ENCODE measurements at places on chromosomes 11 and 22. TPM values are rescaled to one million over a fixed set of nuclear protein-coding genes. Genes with fewer than 3 reads are reported as not detected.

The IGSF9B gene
- total RNA-seq: 91.8 TPM

The FAM180B gene
- 0.19 TPM for total RNA-seq

The KDM4E gene
- total RNA-seq: not detected

The TRIM48 gene
- total RNA-seq: not detected

The CDC45 gene
- 121 TPM for total RNA-seq

The JHY gene
- total RNA-seq: 1.1 TPM

The OR2AT4 gene
- total RNA-seq: not detected

The FLRT1 gene
- total RNA-seq: not detected

The PPP1R14B gene
- 284 TPM for total RNA-seq

The CDKN1C gene
- total RNA-seq: 2.0 TPM

The ART1 gene
- total RNA-seq: not detected

The OR4D5 gene
- not detected for total RNA-seq

The TCF20 gene
- 85.4 TPM for total RNA-seq

The BEST1 gene
- total RNA-seq: not detected

The USP2 gene
- 0.35 TPM for total RNA-seq

DNA sequence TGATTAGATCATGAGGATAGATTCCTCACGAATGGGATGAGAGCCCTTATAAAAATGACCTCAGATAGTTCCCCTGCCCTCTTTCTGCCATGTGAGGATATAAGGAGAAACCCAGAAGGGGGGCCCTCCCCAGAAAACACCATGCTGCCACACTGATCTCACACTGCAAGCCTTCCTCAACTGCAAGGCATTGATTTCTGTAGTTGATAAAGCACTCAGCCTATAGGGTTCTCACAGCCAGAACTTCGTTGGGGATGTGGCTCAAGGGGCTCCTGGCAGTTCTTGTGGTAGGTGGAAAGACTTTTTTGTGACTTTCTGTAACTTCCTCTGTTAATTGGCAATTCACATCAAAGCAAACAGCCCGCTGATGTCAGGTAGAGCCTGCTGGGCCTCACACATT, 108.9 kb downstream of the CD44 start:
- peaks cover 7% of the 10 kb centered on the region for H3K36me3 ChIP-seq
- peaks cover 5% of the 10 kb centered on the region for H3K27me3 ChIP-seq
- H3K4me3 ChIP-seq: no peak overlapping the region
- DNase-seq: no peak
- H3K27ac ChIP-seq: no peak overlapping the region

GRCh38 chr22:24928322-24928721, 18.2 kb downstream of the LHFPL7 start:
- H3K27ac ChIP-seq: no peak overlapping the region
- DNase-seq: no peak
- no peak overlapping the region for H3K4me3 ChIP-seq
- peaks cover 27% of the 10 kb centered on the region for H3K27me3 ChIP-seq
- H3K4me1 ChIP-seq: no peaks in the 10 kb centered on the region

DNA sequence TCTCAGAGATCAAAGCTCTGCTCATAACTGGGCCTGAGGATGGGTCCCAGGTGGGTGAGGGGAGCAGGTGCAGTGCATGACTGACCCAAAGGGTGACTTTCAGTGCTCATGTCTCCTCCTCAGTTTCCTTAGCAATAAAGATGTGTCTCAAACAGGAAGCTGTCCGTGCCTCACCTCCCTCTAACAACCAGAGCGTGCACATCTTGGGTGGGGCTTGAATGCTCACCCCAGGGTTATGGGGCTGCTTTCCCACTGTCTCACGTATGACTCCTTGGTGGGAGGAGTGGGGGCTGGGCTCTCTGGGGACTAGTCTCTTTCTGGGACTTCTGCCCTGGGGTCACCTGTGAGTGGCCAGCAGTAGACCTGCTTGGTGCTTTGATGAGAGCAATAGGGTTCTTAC, 53.9 kb upstream of the PHOX2A start:
- no peak overlapping the region for H3K4me3 ChIP-seq
- peaks cover 4% of the 10 kb centered on the region for H3K4me1 ChIP-seq
- no peak for DNase-seq
- no peak overlapping the region for H3K27ac ChIP-seq
- peaks cover 11% of the 10 kb centered on the region for H3K36me3 ChIP-seq
- H3K27me3 ChIP-seq: no peaks in the 10 kb centered on the region

DNA sequence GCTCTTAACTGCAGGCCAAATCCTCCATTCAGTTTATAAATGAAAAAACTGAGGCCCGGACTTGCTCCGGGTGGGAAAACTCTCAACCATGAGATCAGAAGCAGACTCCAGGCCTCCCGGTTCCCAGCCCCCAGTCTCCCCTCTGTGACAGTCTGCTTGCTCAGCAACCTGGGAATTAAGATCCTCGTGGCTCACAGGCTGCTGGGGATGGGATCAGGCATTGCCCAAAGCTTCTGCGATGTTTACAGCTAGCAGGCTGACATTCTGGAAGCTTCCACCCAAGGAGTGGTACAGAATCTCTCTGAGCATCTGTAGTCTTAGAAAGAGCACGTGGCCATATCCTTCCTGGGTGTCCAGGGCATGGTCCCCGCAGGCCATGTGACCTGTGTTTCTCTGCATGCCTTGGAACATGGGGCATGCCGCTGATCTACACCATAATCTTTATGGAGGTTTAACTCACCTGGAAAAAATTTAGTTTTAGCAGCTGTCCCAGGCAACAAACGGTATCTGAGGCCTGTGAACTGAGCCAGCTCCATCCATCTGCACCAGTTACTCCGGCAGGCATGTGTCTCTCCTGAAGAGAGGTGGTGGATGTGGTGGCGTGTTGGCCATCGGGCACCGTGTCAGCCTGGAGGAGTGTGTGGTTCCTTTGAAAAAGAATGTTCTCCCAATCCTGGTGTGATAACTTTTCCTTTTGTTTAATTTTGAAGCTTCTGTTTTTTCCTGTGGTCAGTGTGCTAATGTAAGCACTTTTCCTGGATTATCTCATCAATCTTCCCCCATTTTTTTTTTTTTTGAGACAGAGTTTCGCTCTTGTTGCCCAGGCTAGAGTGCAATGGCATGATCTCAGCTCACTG, 7.9 kb downstream of the FBLN1 start:
- H3K27me3 ChIP-seq: peaks cover 3% of the 10 kb centered on the region
- no peaks in the 10 kb centered on the region for H3K36me3 ChIP-seq
- no peaks in the 10 kb centered on the region for H3K4me1 ChIP-seq
- H3K4me3 ChIP-seq: no peak overlapping the region
- H3K27ac ChIP-seq: no peak overlapping the region

GRCh38 chr11:59770319-59770718, 15.1 kb downstream of the STX3 start:
- no peak for DNase-seq
- H3K4me3 ChIP-seq: no peak overlapping the region
- peak overlapping the region; percentile 57 for H3K27ac ChIP-seq

- no peaks in the 10 kb centered on the region for H3K27me3 ChIP-seq
- H3K27ac ChIP-seq: peak overlapping the region; percentile 41
- H3K36me3 ChIP-seq: peaks cover 58% of the 10 kb centered on the region
- H3K4me3 ChIP-seq: no peak overlapping the region
- H3K4me1 ChIP-seq: peaks cover 11% of the 10 kb centered on the region
Measured at GRCh38 chr11:20397281-20397680, 9.8 kb downstream of the PRMT3 start.

- no peak overlapping the region for H3K27ac ChIP-seq
- no peak for DNase-seq
- no peaks in the 10 kb centered on the region for H3K36me3 ChIP-seq
- no peak overlapping the region for H3K4me3 ChIP-seq
- H3K27me3 ChIP-seq: peaks cover 2% of the 10 kb centered on the region
- no peaks in the 10 kb centered on the region for H3K4me1 ChIP-seq
Measured at GRCh38 chr11:94089341-94089740, 39.3 kb upstream of the PANX1 start.

GRCh38 chr22:20242393-20243175, 25.5 kb downstream of the RTN4R start:
- DNase-seq: no peak
- H3K36me3 ChIP-seq: no peaks in the 10 kb centered on the region
- peak overlapping the region; percentile 72 for H3K4me3 ChIP-seq
- H3K27me3 ChIP-seq: no peaks in the 10 kb centered on the region
- H3K4me1 ChIP-seq: peaks cover 24% of the 10 kb centered on the region

DNA sequence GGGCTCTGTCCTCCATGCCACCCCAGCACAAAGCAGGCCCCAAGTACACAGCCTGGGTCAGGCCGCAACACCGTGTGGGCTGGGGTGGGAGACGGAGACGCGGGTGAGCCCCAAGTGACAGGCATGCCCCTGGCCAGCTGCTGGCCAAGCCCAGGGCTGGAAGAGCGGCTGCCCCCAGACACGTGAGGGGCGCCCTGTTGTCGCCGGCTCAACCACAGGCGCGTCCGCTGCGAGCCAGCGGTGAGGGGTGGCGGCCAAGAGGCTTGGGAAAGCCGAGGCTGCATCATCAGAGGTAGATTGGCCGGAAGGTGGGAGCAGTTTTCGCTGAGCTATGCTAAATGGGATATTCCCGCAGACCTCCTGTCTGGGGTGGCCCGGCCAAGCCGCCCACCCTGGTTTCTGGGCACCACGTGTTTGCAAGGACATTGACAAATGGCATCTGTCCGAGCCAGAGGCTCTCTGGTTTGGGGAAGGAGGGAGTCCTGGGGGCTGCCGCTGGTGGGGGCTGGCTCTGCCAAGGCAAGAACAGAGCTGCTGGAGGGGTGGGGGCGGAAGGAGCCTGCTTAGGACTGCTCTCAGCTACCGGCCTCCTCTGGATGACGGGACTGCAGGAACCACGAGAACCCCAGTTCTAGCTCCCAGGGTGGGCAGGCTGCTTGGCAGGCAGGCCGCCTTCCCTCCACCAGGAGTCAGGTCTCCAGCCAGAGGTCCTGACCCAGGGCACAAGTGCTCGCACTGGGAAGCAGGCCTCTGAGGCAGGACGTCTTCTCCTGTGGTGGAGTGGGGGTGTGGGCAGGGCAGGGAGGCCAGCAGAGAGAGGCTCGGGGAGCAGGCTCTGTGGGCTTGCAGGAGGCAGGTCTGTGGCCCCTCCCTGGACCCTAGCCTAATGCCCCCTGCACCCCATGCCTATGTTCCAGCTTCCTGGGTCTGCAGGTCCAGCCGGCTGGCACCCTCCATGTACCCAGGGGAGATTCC, 552 bp downstream of the PRR33 start:
- DNase-seq: peak; percentile 57
- H3K4me1 ChIP-seq: peaks cover 28% of the 10 kb centered on the region
- H3K27me3 ChIP-seq: peaks cover 2% of the 10 kb centered on the region

DNA sequence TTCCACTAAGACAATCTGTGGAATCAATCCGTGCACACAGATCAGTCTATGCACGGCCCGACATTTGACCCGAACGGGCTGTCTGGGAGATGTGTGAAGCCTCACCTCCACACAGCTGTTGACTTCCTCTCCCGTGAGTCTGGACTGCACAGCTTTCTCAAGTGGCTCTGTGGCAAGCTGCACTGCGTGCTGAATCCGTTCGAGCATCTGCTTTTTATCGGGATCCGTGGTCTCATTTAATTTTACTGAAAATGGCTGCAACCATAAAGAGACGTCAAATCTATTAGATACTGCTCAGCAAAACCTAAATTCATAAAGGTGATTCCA, 19.3 kb downstream of the CARS1 start:
- no peak overlapping the region for H3K4me3 ChIP-seq
- H3K27me3 ChIP-seq: no peaks in the 10 kb centered on the region
- peaks cover 17% of the 10 kb centered on the region for H3K4me1 ChIP-seq
- DNase-seq: no peak

DNA sequence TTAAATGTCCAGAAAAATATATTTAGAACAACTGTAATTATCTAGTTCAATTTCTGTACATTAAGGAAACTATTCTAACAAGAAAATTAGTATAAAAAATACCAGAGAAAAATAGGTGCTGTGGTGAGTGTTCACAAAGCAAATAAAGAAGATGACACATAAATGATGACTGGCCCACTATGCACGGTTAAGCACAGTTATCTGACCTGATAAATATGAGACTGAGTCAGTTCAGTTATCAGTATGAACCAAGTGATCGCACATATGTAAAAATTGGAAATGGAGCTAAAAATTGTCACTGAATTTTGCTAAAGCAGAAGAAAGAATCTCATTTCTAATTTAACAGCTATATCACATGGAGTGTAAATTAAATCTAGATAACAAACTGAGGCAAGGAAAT, 18.8 kb upstream of the MAML2 start:
- H3K4me3 ChIP-seq: no peak overlapping the region
- H3K27ac ChIP-seq: no peak overlapping the region
- H3K27me3 ChIP-seq: no peaks in the 10 kb centered on the region
- H3K4me1 ChIP-seq: peaks cover 22% of the 10 kb centered on the region
- peaks cover 28% of the 10 kb centered on the region for H3K36me3 ChIP-seq
- DNase-seq: peak; percentile 1

GRCh38 chr11:106493751-106494150, 416.3 kb downstream of the AASDHPPT start:
- H3K27ac ChIP-seq: no peak overlapping the region
- H3K4me1 ChIP-seq: no peaks in the 10 kb centered on the region
- no peak for DNase-seq
- H3K4me3 ChIP-seq: no peak overlapping the region

DNA sequence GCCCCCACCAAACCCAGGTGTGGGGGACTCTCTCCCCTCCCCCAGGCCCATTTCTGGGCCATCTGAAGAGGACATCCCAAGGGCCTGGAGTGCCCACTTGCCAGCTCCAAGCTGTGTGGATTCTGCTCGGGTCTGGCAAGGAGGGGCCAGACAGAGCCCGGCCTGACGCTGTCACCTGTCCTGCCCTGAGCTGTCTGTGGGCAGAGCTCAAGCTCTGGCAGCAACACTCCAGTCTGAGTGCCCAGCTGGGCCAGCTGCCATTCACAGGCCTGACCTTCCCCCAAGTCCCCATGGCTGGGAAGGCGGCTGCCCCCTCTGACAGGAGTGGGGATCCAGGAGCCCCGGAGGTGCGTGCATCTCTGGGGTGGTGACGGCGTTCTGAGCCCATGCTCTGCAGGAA, 6.2 kb upstream of the PIM3 start:
- no peaks in the 10 kb centered on the region for H3K36me3 ChIP-seq
- DNase-seq: no peak
- H3K27me3 ChIP-seq: no peaks in the 10 kb centered on the region
- H3K4me1 ChIP-seq: peaks cover 6% of the 10 kb centered on the region
- H3K4me3 ChIP-seq: no peak overlapping the region
- no peak overlapping the region for H3K27ac ChIP-seq

- no peaks in the 10 kb centered on the region for H3K36me3 ChIP-seq
- H3K27me3 ChIP-seq: no peaks in the 10 kb centered on the region
- H3K4me1 ChIP-seq: no peaks in the 10 kb centered on the region
- H3K4me3 ChIP-seq: no peak overlapping the region
- no peak overlapping the region for H3K27ac ChIP-seq
- DNase-seq: no peak
Measured at GRCh38 chr11:96865020-96865419, 475.2 kb downstream of the JRKL start.

DNA sequence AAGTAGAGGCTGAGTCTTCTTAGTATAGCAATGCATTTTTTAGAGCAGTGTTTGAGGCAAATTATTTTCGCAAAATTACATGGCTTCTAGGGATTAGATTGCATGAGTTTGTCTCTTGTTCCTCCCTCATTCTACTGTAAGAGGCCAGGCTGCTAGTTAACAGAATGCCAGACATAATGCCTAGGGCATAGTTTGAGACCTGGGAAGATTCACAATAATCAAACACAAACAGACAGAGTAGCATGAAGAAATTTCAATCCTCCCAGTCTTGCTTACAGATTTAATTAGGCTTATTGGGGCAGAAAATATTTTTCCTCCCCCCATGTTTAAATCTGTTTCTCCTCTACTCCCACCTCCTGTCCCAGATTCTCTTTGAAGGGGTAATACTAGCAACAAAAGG, 48.3 kb downstream of the ARHGEF12 start:
- DNase-seq: no peak
- peaks cover 32% of the 10 kb centered on the region for H3K27me3 ChIP-seq
- H3K4me1 ChIP-seq: no peaks in the 10 kb centered on the region
- H3K27ac ChIP-seq: no peak overlapping the region

All from activated CD4-positive, alpha-beta T cell treated with anti-CD3 and anti-CD28 coated beads, Interleukin-2, amount 10 ng/mL, durations not matched to agents 24 days and 14 days (primary cell).